ENCODE measurements at places on chromosomes 7 and 10.

DNA sequence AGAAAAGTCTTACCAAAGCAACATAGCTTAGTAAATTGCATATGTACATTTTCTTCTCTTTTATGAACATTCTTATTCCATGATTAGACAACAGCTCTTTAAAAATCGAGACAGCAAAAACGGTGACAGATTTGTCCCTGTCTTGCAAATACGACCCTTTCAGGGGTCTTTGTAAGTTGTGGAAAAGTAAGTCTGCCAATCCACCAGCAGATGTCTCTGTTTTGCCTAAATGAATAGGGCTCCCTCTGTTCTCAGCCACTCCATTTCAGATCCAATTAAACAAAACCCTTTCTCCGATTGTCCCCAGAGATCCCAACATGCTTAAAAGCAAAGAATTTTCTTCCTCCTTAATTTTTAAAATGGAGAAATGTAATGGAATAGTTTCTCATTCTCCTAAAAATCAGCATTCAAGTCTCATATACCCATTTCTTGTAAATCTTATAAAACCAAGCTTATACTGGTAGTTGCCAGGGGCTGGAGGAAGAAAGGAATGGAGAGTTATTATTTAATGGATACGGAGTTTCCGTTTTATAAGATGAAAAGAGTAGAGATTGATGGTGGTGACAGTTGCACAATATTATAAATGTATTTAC is 61.0 kb upstream of the NFE2L3 start:
- DNase-seq: peak; percentile 67

DNA sequence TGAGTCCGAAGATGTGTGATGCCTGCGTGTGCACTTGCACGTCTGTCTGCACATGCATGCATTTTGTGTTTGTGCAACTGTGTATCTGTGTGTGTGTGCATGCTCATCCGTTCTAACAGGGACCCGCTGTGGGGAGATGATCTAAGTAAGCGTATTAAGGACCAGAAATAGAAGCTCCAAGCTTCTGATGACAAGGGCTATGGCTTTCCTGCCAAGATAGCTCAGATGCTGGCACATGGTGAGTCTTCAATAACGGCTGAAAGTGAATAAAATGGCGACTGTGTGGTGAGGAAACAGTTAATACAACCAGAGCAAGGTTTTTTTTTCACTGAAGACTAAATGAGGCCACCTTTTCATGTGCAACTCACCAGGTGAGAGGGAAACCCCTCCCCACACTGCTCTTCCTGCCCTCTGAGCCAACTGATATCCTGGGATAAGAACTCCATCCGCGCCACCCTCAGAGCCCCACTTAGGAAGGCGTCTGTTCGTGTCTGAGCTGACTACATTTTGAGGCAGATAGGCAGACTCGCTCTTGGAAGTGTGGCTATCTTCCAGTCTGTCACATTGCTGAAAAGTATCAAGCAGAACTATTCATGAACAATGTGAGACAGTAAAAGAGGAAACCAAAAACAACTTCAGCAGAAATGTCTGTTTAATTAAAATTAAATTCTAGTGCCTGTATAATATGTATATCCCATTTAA is 47.4 kb upstream of the TCERG1L start:
- DNase-seq: no peak

- DNase-seq: no peak
These were observed 50.7 kb upstream of the RHEB start for GRCh38 chr7:151570366-151570915.

DNA sequence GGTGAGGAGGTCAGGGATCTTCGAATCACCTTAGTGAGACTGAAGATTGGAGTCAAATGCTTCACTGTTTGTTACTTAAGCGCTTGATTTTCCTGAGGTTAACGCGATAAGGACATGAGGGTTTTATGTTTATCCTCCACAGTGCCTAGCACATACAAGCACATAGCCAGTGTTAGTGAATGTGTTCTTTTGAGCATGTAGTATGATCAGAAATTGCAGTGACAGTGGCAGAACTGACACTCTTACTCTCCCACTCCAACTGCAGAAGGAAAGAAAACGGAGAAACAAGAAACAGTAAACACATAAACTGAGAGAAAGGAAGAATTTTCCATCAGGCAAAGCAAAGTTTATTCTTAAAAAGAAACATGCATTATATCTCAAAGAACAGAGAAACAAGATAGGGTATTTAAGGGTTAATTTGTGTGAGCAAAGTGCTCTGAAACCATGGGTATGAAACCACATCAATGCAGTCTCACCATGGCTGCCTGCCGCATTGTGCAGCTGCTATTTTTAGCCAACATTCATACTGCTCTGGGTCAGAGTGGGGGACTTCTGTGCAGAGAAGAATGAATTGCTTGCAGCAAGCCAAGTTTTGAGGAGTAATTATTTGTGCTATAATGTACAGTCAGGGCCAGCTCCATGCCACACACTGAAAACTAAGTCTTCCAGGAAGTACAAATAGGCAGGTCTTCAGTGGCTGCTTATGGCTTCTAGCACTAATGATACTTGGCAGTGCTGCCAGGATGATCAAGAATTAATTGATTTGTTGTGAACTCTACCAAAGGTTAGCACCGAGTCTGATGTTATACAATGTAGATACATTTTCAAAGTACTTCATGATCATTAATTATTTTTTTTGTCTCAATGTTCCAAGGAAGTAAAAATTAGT is 152.0 kb downstream of the MACC1 start:
- DNase-seq: no peak

- DNase-seq: no peak
These were observed 750.7 kb downstream of the SUGCT start for GRCh38 chr7:40885503-40885902.

DNA sequence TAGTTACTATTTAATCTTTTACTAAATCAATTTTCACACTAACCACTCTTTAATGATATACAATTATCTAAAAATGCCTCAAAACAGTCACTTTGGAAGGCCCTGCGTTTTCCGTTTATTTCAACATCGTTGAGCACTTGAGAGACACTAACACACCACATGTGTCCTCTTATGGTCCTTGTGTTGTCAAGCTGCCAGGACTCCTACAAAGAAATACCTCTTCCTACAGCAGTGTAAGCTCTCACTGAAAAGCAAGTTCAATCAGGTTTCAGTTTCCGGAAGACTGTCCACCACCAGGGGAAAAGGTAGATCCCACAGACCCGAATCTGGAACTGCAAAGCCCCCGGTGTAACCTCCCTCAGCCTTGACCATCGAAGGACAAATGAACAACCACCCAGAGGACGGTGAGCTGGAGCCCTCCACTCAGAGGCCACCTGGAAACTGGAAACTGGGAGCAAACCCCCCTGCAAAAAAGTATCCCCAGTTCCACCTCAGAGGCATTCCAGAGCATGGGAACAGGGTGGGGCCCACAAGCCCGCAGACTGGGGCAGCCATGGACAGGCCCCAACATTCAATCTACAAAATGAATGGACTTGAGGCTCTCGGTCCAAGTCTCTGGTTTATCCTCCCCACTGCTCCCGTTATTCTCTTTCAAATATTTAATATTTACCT is 37.6 kb downstream of the KCNH2 start:
- DNase-seq: no peak

- DNase-seq: no peak
These were observed 52.1 kb downstream of the ADD3 start for GRCh38 chr10:110059925-110060324.

DNA sequence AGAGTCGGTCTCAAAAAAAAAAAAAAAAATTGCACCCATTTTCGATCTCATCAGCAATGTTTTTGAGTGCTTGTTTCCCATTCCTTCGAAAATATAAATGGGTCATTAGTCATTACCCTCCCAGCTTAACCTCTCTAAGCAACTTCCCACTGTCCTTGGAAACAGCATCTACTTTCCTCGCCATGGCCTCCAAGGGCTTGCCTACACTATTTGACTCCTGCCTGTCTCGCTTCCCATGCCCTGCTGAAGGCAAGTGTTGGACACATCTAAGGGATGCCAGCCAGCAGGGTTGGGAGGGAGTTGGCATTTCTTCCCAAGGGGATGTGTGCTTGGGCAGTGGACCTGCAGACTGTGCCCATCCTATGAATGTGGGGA is 12.7 kb upstream of the RHBDD2 start:
- no peak for DNase-seq

GRCh38 chr10:73953665-73954064 is 42.7 kb downstream of the PLAU start:
- no peak for DNase-seq

GRCh38 chr10:84097787-84098353 is 41.4 kb upstream of the GHITM start:
- DNase-seq: no peak

DNA sequence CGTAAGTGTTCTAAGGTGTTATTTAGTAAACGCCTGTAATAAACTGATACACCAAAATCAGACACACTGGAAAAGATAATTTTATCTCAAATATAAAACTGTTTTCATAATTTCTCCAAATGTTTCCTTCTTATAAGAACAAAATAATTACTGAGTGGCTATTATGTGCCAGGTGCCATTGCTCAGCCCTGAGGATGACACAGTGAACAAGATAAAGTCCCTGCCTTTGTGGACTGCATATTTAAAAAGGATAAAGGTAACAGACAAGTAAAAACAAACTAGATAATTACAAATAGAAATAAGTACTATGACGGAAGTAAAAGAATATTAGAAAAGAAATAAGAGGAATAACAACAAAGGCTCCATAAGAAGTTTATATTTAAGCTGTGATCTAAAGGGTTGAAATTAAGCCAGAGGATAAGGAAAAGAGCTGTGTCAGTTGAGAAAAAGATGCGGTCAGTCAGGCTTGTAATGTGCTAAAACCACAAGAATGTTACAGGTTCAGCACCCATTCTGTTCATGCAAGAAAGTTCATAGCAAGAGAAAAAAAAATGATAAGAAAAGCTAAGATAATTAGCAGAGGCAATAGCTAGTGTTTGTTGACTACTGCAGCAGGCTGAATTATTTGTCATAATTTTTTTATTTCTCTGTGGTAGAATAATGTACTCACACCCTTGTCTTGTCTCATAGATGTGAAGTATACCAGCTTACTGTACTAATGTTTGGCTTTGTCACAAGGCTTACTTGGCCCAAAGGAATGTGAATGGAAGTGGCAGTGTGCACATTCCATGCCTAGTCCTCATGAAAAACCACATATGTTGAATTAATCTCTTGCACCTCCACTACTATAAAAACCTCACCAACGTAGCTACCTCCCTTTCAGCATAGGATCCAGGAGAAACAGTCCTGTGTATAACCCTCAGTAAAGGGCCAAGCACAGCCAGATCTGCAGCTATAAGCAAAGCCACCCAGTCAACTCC is 75.1 kb downstream of the CRPPA start:
- DNase-seq: peak; percentile 75

DNA sequence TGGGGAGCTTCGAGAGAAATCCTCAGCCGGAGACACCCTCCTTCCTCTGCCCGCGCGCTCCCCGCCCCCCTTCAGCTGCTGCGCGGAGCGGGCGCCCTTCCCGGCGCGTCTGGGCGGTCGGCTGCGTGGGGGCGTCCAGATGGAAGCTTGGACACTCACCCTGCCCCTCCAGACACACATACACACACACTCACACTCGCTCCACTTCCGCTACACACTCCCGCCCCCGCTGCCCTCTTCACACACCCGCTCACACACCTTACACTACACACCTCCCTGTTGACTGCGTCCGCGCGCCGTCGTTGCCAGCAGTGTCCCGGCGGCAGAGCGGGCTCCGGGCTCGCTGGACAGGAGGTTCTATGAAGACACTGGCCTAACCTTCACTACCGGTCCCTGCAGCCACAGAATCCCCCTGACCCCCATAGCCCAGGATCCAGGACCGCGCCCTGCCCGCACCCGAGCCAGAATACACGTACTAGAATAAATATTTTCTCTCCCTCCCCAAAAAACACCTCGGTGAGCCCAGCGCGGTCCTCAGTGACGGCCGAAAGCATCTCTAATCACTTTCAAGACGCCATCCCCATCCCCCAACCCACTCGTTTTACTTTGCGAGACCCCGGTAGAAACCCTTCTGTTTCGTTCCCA is 1.1 kb upstream of the EGR2 start:
- no peak for DNase-seq

- no peak for DNase-seq
These were observed 51.2 kb upstream of the CAMK2B start for GRCh38 chr7:44376429-44377133.

- DNase-seq: no peak
These were observed 150.8 kb downstream of the RNF216 start for GRCh38 chr7:5630670-5631069.

GRCh38 chr10:107152087-107152486 is 12.4 kb downstream of the SORCS1 start:
- DNase-seq: no peak

- no peak for DNase-seq
These were observed 69.7 kb upstream of the ITPRID1 start for GRCh38 chr7:31444196-31444595.

DNA sequence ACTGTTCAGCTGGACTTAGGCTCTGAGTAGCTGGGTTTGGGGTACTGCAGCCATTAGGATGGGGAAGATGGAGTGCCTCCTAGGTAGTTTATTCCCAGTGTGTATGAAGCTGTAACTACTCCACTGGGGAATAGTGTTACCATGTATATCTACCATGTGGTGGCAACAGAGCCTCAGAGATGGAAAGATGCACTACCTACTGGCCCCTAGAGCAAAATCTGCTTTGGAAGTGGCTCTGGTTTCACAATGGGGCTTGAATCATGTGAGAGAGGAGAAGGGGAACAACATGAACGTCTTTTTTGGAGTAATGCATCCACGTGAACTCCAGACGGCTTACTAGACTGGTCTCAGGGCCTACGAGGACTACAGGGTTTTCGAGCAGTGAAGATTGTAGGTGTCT is 167.3 kb downstream of the CALCR start:
- no peak for DNase-seq

DNA sequence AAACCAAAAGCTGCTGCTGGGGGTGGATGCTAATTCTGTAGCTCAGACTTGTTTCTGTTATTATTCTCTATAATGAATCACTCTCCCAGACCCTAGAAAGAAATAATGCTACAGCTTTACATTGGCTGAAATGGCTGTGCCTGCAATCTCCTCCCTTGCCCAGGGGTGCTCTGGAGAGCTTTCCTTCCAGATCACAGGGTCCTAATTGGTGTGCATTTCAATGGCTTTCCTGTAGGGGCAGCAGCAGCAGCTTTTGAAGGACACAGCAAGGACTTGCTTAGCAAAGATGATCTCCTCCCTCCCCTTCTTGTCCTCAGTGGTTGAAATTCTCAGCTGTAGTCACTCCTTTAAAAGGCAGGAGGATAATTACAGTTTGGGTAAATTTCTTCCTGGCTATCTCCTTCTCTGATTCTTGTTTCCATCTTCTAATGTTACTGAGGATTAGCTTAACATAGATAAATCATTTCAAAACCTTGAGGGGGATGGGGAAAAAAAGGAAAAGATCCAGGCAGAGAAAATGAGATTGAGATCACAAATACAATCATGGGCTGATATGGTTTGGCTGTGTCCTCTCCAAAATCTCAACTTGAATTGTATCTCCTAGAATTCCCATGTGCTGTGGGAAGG is 120.2 kb upstream of the CTTNBP2 start:
- DNase-seq: peak; percentile 5

DNA sequence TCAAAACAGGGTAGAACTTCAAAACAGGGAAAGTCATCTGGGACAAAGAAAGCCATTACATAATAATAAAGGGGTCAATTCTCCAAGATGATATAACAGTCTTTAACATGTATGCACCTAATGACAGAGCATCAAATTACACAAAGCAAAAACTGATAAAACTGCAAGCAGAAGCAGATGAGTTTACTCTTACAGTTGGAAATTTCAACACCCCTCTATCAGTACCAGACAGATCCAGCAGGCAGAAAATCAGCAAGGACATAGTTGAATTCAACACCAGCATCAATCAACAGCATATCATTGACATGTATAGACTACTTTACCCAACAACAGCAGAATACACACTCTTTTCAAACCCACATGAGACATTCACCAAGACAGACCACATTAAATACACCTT is 233.0 kb upstream of the NEBL start:
- no peak for DNase-seq

GRCh38 chr7:129014501-129015101 is 40.3 kb downstream of the TNPO3 start:
- DNase-seq: no peak
